ENCODE measurements at places on chromosomes 1 and 21.

GRCh38 chr1:111538343-111539025 lies 35.1 kb upstream of the ADORA3 start:
- peak overlapping the region; percentile 87 for H3K27ac ChIP-seq
- H3K4me3 ChIP-seq, result no peak overlapping the region
- H3K4me1 ChIP-seq, result no peaks in the 10 kb centered on the region

GRCh38 chr1:157240495-157241184 lies 102.4 kb upstream of the ETV3 start:
- H3K4me1 ChIP-seq, result no peaks in the 10 kb centered on the region
- H3K27ac ChIP-seq, result no peak overlapping the region
- H3K4me3 ChIP-seq, result no peak overlapping the region
- H3K36me3 ChIP-seq, result no peaks in the 10 kb centered on the region

- no peak for DNase-seq
- H3K27ac ChIP-seq, result no peak overlapping the region
- no peak overlapping the region for H3K4me3 ChIP-seq
- H3K27me3 ChIP-seq, result no peaks in the 10 kb centered on the region
Measured at GRCh38 chr1:56301791-56302190, 277.6 kb downstream of the PLPP3 start.

GRCh38 chr1:117659550-117660270 lies 53.9 kb downstream of the TENT5C start:
- H3K36me3 ChIP-seq, result no peaks in the 10 kb centered on the region
- H3K27ac ChIP-seq, result no peak overlapping the region
- no peaks in the 10 kb centered on the region for H3K4me1 ChIP-seq
- no peaks in the 10 kb centered on the region for H3K27me3 ChIP-seq
- no peak overlapping the region for H3K4me3 ChIP-seq

DNA sequence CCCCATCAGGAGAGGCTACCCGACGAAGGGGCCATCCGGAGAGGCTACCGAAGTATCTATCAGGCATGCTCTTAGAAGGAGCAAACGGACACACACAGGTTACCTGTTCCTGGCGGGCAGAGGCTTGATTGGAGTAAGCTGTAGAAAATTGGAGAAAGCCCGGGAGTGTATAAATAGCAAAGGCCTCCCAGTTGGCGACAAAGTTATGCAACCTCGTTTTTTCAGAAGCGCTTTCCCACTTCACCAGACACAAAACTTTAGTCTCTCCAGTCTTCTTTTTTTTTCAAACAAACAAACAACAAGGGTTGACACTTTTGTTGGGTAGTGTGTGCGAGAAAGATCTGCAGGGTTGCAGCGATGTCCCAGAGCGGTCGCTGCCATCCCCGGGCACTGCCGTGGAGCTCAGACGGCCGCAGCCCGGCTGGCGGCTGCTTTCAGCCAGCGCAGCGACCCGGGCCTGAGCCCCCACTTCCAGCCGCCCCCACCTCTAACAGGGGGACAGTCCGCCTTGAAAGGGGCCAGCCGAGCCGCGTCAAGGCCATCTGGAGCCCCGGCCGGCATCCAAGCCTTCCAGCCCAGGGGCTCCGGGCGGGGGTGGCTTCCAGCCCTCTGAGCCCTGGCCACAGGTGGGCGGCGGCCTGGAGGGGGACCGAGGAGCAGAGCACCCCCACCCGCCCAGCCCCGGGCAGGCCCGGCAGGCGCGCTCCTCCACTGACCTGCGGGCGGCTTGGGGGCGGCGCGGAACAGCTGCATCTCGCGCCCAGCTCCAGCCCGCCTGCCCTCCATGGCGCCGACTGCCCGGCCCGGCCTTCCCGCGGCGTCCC lies 616 bp downstream of the MCOLN3 start:
- peaks cover 15% of the 10 kb centered on the region for H3K4me1 ChIP-seq
- H3K36me3 ChIP-seq, result no peaks in the 10 kb centered on the region
- DNase-seq, result no peak
- H3K27me3 ChIP-seq, result peaks cover 4% of the 10 kb centered on the region
- H3K4me3 ChIP-seq, result peak overlapping the region; percentile 59
- no peak overlapping the region for H3K27ac ChIP-seq
